ENCODE measurements at places on chromosomes 5 and 9.

DNA sequence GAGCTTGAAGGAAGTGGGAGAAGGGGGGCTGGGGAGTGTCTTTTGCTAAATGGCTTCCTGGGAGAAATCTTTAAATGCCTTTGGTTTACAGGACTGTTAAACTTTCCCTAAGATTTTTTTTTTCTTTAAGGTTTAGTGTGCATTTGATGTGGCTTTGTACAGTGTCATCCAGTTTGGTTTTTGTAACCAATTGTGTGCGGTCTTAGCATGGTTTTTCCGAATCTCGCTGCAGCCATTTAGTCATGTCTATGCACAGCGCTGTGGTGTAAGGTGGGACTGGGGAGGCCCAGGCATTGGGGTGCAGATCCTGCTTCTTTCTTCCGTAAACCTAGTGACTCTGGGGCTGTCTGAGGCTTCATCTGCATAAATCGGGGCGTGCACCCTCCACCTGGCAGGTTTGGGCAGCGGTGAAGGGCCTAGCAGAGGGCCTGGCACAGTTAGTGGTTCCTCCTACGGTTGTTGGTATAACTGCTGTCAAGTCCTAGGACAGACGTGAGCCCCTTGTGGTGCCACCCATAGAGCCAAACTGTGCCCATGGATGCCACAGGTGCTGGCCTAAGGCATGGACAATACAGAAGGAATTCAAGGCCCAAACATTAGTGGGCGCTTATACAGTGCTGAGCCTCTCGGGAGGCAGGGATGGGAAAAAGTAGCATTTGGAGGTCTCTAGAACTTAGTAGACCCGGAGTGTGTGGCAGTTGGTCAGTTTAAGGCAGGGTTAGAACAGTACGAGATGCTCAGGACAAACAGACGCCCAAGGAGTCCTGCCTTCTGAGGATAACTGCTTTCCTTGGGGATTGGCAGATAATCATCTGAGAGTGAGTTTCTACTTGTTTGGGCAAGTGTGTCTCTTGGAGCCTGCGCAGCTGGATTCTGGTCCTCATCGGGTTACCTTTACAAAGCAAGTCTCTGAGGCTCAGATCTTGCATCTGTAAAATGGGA, 1.5 kb downstream of the PRRC2B start:
- peak; percentile 54 for DNase-seq

GRCh38 chr5:60401526-60401925, 298.4 kb downstream of the DEPDC1B start:
- DNase-seq, result no peak

DNA sequence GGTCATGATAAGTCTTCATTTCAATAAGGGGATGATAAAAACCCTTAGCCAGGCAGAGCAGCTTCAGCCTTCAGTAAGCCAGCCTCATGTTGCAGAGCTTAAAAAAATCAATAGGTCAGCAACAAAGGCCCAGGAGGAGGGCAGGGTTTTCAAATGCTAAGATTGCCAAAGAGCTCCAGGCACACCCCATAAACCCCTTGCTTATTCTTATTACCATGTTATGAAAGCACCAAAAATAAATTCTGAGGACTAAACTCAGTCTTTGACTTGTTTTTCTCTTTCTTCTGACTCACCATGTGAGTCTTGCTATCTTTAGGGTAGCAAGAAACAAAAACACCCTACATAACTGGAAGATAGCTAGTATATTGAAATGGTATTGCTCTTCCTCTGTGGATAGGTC, 317.1 kb downstream of the KCTD16 start:
- DNase-seq, result no peak

- DNase-seq, result no peak
Measured at GRCh38 chr5:58946230-58946629, 363.4 kb downstream of the RAB3C start.

- no peak for DNase-seq
Measured at GRCh38 chr9:83501565-83501964, 36.6 kb downstream of the FRMD3 start.

DNA sequence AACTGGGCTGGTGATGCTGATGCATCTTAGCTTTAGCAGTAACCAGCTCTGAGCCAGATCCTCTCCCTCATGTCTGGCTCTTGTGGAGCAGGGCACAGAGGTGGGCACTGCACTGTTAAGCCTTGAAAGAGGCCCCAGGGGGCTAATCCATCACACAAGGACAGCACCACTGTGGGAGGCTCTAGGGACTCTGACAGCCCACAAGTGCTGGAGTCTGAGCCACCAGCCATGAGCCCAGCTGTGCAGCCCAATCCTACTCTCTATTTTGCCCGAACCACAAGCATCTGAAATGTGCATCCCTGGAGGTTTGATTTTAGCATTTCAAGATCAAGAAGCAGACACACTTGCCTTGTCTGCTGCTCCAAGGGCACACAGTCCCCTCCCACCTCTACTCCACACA, 407.1 kb upstream of the TRPC7 start:
- DNase-seq, result no peak

DNA sequence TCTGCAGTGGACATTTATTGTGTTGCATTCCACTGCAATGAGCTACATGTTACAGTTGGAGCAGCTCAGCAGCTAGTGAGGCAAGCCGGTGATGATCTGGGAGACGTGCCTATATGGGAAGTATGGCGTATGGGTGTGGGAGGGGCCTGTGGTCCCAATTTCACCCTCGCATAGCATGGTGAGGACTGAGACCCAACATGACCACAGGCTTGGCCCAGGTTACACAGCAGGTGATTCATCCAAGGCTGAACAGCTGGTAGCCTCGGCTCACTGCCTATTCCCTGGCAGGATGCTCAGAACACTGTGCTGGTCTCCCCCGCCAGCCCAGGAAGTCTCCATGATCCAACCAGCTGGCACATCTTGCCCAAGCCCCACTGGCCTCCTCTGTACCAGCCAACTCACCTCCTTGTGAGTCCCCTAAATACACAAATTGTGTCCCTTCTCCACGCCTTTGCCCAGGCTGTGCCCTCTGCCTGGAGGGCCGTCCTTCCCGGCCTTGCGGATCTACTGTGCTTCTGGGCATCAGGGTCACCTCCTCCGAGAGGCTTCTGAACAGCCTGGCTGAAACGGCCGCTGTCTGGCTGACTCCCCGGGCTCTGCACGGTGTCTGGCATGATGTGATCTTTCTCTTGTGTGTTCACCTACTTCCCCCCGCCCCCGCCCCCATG, 81.4 kb downstream of the NSUN2 start:
- no peak for DNase-seq

- no peak for DNase-seq
Measured at GRCh38 chr5:10528827-10529226, 35.0 kb upstream of the ANKRD33B start.

- peak; percentile 9 for DNase-seq
Measured at GRCh38 chr9:99105152-99106043, 485 bp downstream of the TGFBR1 start.

GRCh38 chr5:128493657-128494329, 44.3 kb downstream of the FBN2 start:
- no peak for DNase-seq

- DNase-seq, result no peak
Measured at GRCh38 chr9:114733816-114734215, 51.8 kb upstream of the TEX48 start.

- DNase-seq, result no peak
Measured at GRCh38 chr5:13354611-13355010, 589.9 kb downstream of the DNAH5 start.

GRCh38 chr9:34985311-34985899, 4.1 kb upstream of the DNAJB5 start:
- DNase-seq, result peak; percentile 52

- DNase-seq, result no peak
Measured at GRCh38 chr9:36868586-36869282, 165.3 kb downstream of the PAX5 start.

- no peak for DNase-seq
Measured at GRCh38 chr9:136050701-136051452, 44.2 kb downstream of the NACC2 start.

DNA sequence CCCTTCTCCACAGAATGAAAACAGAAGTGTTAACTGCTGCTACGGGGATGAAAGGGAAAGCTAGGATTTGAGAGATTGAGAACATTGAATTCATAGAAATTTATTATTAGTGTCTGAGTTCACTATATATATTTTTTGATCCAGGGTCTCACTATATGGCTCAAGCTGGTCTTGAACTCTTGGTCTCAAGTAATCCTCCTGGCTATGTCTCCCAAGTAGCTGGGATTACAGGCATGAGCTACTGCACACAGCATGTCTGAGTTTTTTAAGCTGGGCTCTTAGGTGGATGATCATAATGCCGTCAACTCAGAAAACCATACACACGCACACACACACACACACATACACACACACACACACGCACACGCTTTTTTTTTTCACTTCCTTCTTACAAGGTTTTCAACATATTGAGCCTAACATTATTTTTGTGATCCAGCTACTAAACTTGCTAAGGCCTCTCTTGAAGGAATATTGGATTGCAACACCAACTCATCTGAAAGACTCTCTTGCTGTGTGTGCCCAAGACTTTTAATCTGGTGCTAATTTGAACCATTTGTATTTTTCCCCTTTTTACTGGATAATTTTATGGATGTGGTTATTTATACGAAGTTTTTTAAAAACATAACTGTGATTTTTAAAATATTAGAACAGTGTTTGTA, 1045.4 kb downstream of the DTWD2 start:
- DNase-seq, result no peak

DNA sequence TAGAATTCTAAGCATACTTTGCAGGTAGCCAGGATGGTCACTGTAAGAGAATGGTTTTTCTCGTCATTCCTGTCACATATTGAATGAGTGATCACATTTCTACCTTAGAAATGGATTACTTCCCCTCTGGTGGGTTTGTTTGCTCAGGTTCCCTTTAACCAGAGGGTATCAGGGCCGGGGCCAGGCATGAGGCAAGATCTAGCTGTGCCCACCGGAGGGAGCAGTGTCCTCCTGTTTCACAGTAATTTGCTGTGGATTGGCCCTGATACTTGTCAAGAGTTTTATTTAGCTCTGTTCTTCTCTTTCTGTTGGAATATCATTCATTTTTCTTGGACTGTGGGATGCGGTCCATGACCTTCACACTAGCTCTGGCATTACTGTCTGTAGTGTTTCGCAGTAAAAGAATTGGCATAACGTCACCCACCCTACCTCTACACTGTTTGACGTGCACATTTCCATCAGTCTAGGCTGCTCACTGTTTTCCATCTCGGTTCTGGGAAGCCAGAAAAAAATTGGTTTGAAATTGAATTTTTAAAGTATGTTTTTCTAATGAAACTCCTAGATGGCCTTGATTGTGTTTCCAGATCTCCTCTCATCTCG, 42.4 kb upstream of the ZBED3 start:
- no peak for DNase-seq

DNA sequence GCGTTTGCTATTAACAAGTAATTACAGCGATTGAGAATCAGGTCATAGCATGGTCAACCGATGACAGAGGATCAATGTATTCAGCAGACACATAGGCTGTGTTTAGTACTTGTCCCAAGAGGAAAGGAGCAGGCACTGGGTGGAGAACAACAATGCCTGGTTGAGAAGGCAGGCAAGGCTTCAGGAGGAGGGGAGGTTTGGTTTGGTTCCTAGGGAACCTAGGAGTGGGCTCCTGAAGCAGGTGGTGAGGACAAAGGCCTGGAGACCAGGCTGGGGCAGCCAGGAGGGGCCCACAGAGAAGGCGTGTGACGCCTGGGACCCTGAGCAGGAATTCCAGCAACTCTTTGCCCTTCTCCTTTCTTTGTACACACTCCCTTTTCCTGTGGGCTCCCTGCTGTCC, 195.6 kb downstream of the SPOCK1 start:
- DNase-seq, result no peak

DNA sequence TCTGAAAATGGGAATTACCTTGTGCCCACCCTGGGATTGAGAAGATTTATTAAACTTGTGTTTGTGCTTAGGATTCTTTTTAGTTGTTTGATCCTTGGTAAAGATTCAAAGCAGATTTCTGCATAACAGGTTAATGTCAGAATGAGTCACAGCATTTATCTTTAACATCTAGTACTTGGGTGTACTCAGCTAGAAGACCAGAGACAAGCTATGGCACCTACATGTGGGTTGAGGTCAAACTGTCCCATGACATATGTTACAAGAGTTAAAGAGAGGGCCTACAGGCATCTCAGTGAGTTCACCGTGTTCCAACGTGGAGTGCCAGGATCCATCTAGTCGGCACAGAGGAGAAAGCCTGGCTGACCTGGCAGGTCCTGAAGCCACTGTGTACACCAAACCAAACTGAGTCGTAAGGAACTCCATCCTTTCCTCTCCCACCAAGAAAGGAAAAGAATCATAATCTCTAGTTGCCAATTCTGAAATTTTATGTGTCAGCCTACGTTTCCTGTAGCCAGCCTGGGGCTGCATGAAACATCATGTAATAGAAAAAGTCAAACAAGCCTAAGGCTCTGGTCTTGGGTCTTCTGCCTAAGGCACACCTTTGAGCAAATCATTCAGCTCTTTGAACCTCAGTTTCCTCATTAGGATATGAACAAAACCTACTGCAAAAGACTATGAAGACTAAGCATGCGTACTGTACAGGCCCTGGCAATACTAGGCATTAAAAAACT, 73.7 kb downstream of the RCL1 start:
- no peak for DNase-seq

- no peak for DNase-seq
Measured at GRCh38 chr5:115458003-115458409, 86.6 kb downstream of the FEM1C start.

DNA sequence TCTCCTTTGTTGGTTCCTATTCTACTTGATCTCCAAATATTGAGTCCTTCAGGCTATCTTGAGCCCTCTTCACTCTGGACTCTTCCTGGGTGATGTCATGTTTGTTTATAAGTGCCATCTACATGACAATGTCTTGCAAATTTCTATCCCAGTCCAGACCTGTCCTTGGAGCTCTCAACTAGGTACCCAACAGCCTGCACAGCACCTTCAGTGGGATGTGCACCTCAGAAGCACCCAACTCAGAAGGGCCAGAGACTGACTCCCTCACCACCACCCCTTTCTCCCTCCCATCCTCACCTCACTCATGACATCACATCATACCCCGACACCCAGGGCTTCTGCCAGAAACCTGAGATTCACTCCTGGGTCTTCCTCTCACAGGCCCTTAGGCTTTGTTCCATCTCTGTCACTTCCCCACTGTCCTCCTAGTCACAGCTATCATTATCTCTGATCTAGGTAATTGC, 14.4 kb downstream of the TXN start:
- no peak for DNase-seq

DNA sequence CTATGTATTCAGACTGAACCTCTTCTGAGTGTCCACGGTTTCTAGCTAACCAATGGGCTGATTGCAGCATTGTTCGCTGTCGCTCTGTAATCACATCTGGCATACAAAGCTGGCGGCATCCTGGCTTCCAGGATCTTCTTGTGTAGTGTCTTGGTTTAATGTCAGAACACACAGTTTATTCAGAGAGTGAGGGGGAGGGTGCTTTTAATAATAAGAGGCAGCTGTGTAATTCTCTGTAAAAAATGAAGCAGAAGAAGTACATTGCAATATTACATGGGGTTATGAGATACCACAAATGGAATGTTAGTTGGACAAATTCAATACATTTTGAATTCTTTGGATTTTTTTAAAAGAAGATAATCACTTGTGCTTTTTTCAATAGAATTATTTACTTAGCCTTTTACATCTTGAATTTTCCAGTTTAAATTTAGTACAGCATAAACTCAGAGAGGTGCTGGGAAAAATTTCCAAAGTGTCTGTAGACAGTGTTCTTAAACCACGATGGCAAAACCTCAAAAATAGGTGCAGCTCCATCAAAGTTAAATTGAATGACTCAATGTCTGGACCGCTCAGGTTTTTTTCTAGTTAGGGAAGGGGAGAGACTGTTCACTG, 206.0 kb downstream of the PCSK1 start:
- DNase-seq, result no peak
